ENCODE measurements at places on chromosomes 13 and 19. TPM values are rescaled to one million over a fixed set of nuclear protein-coding genes. Genes with fewer than 3 reads are reported as not detected.

Gene EDDM13
- not detected for total RNA-seq

Gene ZNF730
- total RNA-seq, result 5.1 TPM

Gene NBEA
- total RNA-seq, result 1.2 TPM

Gene SSC5D
- 0.22 TPM for total RNA-seq

Gene ZIC5
- total RNA-seq, result not detected

Gene LYL1
- total RNA-seq, result 3.1 TPM
